Activated naive CD8-positive, alpha-beta T cell treated with anti-CD3 and anti-CD28 coated beads, Interleukin-2, amount 50 U/mL, for 24 hours (primary cell): ENCODE measurements at places on chromosomes 5 and 9.

- no peak for DNase-seq
Observed at GRCh38 chr5:137487600-137487999, 11.5 kb downstream of the SPOCK1 start.

- DNase-seq: peak; percentile 7
Observed at GRCh38 chr5:154858972-154859871, 795 bp downstream of the CNOT8 start.

GRCh38 chr5:61687371-61687770, 355.3 kb downstream of the ZSWIM6 start:
- DNase-seq: no peak

DNA sequence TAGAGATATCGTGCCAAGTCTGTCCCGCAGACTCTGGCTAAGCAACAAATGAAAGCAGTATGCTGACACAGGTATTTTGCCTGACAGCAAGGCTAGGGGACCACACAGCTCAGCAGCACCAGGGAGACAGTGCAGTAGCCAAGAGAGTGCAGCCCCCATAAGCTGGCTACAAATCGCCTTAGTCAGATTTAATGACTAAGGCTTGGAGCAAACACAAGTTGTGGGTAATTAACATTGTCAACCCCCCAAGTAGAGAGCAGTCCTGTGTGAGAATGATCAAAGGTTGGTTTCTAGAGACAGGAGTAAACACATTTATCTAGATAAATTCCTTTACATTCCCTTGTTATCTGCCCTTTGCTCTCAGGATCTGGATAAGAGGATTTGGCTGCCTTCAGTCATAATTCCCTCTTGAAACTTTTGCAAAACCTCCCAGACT, 1434.5 kb upstream of the CDH6 start:
- DNase-seq: no peak

DNA sequence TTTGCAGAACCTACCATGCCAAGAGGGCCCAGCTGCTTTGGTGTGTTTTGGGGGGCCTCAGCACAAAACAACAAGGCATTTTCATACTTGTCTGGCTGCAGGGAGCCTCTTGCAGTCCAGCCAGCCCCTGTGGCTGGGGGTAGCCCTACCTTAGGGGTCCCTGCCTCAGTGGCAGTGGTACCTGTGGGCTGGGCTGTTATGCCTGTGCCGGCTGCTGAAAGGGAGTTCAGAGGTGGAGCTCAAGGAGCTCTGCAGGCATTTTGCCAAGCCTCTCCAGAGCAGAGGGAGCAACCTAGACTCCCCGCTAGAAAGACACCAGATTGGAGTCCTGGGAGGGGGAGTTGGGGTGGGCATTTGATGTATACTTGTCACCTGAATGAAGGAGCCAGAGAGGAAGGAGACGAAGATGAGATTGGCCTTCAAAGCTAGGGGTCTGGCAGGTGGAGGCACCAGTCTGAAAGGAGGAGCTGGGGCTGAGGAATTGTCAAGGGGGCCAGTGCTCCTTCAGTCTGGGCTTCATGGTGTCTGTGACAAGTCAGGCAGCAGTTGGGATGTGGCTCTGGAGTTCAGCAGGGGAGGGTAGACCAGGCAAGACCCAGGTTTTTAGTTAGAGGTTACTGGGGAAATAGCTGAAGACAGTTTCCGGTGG, 1.5 kb downstream of the SHROOM1 start:
- DNase-seq: no peak

DNA sequence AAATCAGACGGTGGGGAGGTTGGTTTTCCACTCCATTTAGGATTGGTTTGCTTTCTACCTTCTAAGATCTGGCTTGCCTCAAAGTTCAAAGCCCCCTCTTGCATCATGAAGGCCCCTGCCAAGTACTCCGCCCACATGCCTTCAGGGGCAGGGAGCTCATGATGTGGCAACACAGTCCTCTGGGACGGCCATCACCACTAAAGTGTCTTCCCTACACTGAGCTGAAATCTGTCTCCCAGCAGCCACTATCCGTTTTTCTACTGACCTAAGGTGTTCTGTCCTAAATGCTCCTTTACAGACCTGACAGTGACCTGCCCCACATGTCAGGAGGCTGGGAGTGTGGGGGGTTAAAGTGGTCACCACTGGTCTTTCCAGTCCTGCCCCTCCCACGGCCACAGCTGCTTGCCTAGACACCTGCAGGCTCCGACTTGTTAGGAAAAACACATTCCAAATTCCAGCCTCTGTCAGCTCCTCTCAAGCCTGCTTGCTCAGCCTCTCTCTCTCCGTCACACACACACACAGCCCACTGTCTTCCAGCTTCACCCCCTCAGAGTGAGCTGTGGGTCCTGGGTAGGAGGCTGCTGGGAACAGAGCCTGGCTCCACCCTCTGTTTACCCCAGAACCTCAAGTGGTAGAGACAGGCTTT, 44.9 kb downstream of the SHB start:
- DNase-seq: no peak

DNA sequence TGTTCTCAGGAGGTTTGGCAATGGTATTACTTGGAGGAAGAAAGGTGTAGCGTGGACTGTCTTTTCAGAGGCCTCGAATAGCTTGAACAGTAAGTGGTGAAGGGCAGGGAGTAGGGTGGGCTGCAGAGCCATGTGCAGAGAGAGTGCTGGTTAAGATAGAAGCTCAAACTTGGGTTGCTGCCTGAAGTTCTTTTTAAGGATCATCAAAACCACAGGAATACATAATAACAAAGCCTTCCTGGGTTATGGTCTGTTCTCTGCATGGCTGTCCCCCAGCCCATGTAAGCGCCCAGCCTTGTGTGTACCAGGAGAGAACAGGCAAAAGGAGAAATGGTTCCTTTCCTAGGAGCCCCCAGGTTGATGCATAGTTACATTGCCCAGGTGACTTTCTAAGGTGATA, 43.9 kb downstream of the RCL1 start:
- DNase-seq: no peak

DNA sequence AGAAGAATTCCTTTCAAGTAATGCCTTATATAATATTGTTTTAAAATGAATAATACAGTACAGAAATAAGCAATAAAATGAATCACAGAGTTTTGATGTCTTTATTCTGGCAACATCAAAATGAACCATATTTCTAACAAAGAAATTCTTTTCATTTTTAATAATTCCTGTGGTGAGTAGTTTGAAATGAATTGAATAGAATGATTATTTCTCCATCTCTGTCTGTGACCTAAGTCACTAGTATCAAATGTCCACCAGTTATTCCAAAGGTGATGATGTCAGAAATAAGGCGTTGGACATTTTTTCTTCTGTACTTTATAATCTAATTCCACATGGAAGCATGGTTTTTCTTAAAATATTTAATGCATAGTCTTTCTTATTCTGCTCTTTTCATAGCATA, 106.2 kb downstream of the ADAMTSL1 start:
- no peak for DNase-seq

- no peak for DNase-seq
Observed at GRCh38 chr5:72202331-72202825, 95.1 kb downstream of the MAP1B start.

DNA sequence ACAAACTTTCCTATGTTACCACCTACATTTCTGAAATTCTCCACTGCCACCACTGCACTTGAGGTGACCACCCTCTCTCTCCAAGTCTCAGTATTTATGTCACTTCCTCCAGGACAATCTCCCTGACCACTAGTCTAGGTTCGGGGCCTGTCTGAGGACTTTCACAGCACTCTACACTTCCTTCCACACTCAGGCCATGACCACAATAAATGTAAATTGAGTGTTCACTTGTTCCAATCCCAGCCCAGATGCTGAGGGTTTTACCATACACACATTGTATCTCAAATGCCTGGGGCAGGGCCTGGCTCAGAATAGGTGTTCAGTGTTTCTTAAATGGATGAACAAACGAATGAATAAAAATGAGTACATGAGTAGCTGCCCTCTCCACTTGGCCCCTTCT, 26.9 kb upstream of the CCNG1 start:
- DNase-seq: no peak

- DNase-seq: peak; percentile 4
Observed at GRCh38 chr5:31854181-31855133, 215.5 kb downstream of the PDZD2 start.

GRCh38 chr5:69030358-69031062, 63.3 kb upstream of the SLC30A5 start:
- no peak for DNase-seq

- no peak for DNase-seq
Observed at GRCh38 chr5:3119435-3119834, 368.0 kb upstream of the IRX2 start.

DNA sequence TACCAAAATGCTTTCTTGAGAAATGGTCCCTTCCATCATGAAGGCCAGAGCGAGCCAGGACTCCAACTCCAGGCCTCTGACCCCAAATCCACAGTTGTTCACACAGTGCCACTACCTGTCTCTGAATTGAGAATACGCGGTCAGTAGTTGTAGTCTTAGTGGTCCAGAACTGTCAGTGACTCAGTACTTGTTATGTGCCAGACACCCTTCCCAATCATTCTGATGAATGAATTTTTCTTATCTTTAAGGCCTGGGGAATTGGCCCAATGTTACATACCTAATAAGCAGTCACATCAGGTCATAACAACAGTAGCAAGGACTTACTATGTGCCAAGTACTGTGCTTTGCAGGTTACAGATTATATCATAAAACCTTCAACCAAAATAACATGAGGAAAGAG, 72.7 kb upstream of the RARS1 start:
- DNase-seq: no peak
